ENCODE measurements at places on chromosomes 13 and 19.

GRCh38 chr19:4852484-4852883 is 15.0 kb downstream of the PLIN3 start:
- DNase-seq: no peak

- DNase-seq: no peak
These were observed 104.3 kb downstream of the KCNRG start for GRCh38 chr13:50119591-50119990.

- no peak for DNase-seq
These were observed 57.0 kb downstream of the PCDH20 start for GRCh38 chr13:61358599-61358998.

DNA sequence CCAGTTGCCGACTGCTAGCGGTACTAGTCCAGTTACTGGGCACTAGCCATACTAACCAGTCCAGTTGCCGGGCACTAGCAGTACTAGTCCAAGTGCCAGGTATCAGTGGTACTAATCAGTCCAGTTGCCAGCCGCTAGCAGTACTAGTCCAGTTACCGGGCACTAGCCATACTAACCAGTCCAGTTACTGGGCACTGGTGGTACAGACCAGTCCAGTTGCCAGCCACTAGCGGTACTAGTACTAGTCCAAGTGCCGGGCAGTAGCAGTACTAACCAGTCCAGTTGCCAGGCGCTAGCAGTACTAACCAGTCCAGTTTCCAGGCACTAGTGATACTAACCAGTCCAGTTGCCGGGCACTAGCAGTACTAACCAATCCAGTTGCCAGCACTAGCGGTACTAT is 124.1 kb upstream of the MCF2L start:
- DNase-seq: no peak

DNA sequence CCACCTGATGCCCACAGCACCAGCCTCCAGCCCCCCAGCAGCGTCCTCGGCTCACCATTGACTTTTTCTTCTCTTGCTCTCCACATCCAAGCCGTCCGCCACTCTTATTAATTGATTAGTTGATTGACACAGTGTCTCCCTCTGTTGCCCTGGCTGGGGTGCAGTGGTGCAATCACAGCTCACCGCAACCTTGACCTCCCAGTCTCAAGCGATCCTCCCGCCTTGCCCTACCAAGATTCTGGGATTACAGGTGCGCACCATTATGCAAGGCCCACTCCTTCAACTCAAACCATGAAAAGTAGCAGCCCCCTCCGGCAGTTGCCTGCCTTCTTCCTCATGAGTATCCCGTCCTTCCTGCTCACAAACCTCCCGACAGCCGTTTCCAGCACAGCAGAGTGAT is 921 bp upstream of the TEX29 start:
- DNase-seq: no peak

DNA sequence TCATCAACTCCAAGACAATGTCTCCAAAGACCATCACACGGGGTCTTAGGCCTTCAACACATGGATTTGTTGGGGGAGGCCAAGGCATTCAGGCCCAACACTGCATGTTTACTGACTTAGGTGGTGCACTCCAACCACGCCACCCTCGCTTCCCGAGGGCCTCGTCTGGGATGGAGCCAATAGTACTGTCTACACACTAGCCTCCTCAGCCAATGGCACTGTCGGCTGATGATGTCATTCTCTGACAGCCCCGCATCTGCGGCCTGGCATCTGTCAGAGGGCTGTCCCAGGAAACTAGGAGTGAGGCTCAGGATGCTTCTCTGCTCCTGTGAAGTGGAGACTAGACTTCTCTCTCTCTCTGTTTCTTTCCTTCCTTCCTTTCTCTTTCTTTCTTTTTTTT is 96.6 kb downstream of the TEX26 start:
- DNase-seq: no peak

Measured in stimulated activated CD4-positive, alpha-beta T cell treated with anti-CD3 and anti-CD28 coated beads, Interleukin-4, amount 100 ng/mL, for 1 hour (primary cell).